ENCODE measurements at places on chromosomes 1 and 21.

GRCh38 chr1:182193908-182194550 is 132.5 kb upstream of the ZNF648 start:
- no peak for DNase-seq

- no peak for DNase-seq
These were observed 22.7 kb upstream of the ZNF436 start for GRCh38 chr1:23392125-23392855.

DNA sequence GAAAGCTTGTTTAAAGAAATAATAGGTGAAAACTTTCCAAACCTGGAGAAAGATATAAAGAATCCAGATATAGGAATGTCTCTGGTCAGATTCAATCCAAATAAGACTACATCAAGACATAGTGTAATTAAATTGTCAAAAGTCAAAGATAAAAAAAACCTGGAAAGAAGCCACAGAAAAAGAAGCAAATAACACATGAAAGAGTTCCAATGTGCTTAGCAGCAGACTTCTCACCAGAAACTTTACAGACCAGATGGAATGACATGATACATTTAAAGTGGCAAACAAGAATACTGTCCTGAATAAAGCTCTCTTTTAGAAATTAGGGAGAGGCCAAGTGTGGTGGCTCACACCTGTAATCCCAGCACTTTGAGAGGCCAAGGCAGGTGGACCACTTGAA is 1039.9 kb downstream of the KCNT2 start:
- DNase-seq, result no peak

DNA sequence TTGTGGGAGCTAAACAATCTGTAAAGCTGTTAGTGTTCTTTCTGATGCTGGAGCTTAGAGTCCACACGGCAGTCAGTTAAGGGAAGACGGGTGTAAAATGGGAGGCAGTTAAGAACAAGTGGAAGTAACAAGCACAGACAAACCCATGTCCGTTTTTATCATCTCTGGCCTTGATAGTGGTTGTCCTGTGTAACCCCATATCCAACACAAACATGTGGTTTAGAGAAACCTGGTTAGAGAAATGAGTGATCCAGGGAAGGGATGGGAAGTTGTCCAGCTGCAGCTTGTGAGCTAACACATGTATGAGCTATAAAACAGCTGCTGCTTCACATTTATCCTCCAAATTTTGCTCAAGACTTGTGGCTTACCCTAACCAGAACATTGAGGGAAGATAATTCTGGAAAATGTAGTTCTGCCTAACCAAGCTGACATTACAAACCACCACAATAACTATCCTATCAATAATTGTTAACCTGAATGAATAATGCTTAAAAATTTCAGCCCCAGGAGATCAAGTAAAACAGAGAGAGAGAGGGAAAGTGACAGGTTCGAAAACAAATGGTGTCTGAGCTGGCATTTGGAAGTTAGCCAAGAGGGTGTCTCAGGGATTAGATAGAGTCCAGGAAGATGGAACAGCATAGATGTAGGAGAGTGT is 10.6 kb upstream of the C1orf162 start:
- peak; percentile 42 for DNase-seq
